ENCODE measurements at places on chromosomes 4 and X.

- DNase-seq: no peak
Observed at GRCh38 chrX:48711162-48711928, 14.8 kb downstream of the SUV39H1 start.

- no peak for DNase-seq
Observed at GRCh38 chrX:119391279-119391678, 7.9 kb upstream of the SLC25A43 start.

DNA sequence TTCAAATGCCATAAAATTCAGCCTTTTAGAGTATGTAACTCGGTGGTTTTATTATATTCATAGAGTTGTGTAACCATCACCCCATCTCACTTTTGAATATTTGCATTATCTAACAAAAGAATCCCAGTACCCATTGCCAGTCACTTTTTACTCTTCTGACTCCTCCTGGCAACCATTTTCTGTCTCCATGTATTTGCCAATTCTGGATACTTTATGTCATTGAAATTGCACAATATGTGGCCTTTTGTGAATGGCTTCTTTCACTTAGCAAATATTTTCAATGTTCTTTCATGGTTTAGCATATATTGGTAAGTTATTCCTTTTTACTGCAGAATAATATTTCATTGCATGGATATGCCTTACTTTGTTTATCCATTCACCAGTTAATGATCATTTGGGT, 79.9 kb downstream of the SLIT2 start:
- DNase-seq: no peak

- DNase-seq: no peak
Observed at GRCh38 chr4:4980621-4981230, 38.5 kb downstream of the CYTL1 start.

DNA sequence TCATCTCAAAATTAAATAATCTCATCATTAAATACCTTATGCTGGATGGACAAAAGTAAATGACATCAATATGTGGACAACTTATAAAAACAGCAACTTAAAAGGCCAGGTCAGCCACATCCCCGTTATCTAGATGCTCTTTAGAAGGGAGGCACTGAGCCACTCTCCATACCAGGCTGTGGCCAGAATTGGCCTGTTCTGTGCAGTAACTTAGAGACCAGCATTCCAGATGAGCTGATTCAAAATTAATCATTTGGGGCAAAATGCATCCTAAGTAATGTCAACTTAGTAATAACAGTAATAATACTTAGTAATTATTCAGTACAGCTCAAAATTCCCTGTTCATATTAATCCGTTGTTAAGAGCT, 373.6 kb downstream of the FBXW7 start:
- DNase-seq: no peak

- DNase-seq: no peak
Observed at GRCh38 chr4:159138436-159138835, 35.6 kb downstream of the RAPGEF2 start.

DNA sequence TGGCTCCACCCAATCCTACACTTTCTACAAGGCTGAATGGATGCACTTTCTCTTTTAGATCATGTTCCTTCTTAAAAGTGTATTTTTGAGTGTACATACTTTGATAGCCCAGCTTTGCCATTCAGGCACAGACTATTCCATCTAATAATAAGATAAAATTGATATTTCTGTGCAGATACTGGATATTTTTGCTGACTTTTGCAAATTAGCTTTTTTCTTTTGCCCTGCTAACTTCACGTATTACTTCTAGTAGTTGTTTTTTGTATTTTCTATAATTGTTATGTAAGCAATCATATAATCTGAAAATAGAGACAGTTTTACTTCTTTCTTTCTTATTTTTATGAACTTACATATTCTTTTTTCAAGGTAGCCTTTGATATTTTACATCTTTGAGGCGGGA, 13.5 kb upstream of the GYPA start:
- no peak for DNase-seq

DNA sequence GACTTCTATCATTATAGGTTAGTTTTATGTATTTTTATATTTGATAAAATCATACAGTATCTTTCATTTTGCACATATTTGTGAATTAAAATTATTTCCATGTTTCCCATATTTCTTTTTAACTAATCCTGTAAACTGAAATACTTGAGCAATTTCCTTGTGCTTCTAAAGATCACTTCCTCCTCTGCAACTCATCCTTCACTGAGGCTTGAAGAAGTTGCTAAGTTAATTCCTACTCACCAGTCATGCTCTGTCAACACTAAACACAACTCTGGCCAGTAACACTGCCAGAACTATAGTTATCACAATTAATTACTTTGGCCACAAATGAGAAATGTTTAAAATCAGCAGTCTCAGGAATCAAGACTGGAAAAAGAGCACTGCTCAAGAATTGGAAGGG, 6.7 kb downstream of the SPATA4 start:
- DNase-seq: no peak

- DNase-seq: no peak
Observed at GRCh38 chr4:164639001-164639400, 114.9 kb upstream of the SMIM31 start.

- DNase-seq: no peak
Observed at GRCh38 chr4:169807934-169808509, 50.3 kb upstream of the HPF1 start.

GRCh38 chrX:19707246-19707871, 180.0 kb downstream of the SH3KBP1 start:
- DNase-seq: no peak

GRCh38 chr4:55633903-55634302, 2.2 kb downstream of the NMU start:
- no peak for DNase-seq

DNA sequence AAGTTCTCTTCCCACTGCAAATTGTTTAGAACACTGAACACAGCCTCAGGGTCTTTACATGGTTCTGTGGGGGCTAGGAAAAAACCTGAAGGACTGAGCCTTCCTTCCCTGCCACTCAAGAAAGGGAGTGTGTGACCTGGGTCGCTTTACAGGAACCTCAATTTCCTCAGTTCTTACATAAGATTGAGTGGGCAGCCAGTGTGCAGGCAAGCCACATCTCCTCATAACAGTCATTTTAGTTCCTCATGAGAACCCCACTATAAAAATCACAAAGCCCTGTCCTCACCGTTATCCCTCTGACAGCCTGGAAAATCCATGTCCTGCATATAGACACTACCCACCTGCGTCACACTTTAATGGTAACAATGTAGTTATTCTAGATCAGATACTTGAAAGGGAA, 2.1 kb upstream of the ETDC start:
- DNase-seq: no peak

- DNase-seq: no peak
Observed at GRCh38 chrX:47112316-47112954, 32.1 kb downstream of the NDUFB11 start.

DNA sequence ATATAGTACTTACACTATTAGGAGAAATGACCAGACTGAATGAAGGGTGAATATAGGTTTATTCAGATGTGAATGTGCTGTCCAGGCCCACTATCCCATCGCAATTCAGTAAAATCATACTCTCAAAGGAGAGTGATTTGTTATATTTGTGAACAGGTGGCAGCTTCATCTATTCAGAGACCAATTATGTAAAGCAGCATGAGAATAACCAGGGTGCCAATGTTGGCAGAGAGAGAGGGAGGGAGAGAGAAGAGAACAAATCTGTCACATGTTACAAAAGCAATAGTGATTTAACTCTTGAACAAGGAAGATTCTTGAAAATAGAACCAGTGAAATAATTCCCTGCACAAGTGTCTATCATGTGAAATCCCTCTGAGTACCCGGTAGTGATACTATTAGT, 38.9 kb upstream of the TLL1 start:
- no peak for DNase-seq

All from neural crest cell (in vitro differentiated cells).